ENCODE measurements at places on chromosomes 5 and 9.

DNA sequence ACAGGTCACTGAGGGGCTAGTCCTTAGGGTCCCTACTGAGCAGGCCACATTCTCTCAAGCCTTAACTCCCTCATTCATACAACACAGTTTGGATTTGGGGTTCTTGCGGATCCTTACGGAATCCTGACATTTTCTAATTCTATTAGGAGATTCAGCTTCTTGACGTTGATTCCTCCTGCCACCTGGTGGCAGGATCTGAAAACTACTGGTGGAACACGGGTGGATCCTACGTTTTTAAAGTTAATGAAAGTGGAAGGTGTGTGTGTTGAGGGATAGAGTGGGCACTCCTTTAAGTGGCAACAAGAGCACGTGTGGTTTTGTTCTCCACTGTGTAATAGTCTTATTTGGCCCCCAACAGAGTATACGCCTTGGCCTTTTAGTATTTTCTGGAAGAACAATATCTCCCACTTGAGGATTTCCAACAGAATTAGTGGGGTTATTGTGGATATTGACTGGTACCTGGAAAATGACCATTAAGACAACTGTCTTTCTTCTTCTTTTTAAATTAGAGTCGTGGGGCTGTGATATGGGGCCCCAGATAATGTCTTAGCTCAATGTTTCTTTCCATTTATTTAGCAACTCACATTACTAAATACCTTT, 25.2 kb downstream of the SLC28A3 start:
- DNase-seq: no peak

DNA sequence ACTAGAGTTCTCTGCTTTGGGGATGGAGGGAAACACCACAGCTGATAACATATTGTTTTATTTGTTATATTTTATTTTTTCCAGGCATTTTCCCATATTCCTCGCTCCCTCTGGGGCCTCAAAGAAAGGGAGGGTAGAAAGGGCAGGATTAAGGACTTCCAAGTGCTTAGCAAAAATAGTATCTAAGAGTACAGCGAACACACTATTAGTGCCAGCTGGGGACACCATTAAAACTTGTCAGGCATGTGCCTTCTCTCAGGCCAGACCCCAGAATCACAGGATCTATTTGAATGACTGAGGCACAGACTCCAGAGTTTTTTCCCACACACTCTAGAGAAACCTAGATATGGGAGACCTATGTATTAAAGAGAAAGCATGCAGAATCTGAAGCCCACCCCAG, 451.0 kb upstream of the TRPC7 start:
- DNase-seq: no peak

DNA sequence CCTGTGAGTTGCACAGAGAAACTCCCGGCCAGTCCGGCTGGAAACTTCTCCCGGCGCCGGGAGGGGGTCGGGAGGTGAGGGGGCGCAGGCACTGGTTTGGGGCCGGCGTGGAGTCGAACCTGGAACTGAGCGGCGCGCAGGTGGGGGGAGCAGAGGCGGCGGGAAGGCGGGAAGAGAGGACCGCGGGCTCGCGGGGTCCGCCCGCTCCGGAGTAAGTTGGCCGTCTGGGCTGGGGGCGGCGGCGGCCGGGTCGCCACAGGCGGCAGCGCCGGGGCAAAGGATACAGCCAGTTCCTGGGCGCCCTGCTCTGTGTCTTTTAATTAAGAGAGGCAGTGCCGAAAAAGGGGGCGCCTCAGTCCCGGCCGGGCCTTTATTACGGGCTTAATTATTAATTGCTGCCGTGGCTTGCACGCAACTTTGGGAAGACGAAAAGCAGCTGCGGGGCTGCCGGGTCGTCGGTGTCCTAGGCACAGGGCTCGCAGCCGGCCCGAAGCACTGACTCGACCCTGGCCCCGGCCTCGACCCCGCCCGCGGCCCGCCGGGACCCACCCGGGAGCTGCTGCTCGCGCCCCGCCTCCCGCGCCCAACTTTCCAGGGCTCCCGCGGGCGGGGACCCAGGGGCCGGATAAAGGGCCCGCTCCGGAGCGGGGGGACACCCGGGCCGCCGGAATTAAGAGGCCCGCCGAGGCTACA, 1.1 kb downstream of the NTNG2 start:
- no peak for DNase-seq

- DNase-seq: no peak
Measured at GRCh38 chr5:88813805-88814575, 69.0 kb downstream of the MEF2C start.
